ENCODE measurements at places on chromosomes 12 and 14.
A peak's percentile ranks its signal among the peaks of the same experiment; 100 is the strongest.

DNA sequence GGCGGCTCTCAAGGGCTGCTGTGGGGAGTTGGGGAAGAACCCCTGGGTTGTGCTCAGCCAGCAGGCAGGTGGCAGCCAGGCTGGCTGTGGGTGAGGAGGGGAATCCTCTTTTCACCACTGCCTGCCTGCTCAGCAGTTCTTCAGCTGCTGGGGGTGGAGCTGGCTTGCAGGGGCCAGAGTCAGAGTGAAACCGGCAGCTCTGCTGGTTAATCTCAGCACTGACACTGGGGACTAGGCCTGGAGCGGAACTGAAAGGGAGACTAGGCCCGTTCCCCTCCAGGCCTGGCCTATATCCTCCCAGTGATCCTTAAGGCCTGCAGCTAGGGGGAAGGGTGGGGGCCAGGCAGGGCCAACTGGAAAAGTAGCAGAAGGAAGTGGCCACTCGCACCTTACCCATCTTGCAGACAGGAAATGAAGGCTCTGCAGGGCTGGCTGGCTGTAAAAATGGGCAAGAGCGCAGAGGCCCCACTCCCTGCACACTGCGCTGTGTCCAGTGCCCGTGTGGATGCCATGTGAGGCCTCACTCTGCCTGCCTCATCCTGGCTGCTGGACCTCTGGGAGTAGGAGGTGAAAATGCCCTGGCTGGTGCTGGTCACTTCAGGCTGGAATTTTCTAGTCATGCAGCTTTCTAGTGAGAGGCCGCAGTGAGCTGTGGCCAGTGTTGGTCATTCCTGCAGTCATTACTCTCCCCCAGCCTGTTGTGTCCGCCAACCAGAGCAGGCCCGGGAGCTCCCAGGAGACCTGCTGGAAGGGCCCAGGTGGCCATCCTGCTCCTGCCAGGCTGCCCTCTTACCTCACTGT, 39.4 kb downstream of the SH2B3 start:
- DNase-seq, result peak; percentile 97

- DNase-seq, result peak; percentile 19
These were observed 52.5 kb upstream of the RIN3 start for GRCh38 chr14:92460916-92461579.

GRCh38 chr14:24052656-24053547, 1.1 kb downstream of the CARMIL3 start:
- peak; percentile 75 for DNase-seq

DNA sequence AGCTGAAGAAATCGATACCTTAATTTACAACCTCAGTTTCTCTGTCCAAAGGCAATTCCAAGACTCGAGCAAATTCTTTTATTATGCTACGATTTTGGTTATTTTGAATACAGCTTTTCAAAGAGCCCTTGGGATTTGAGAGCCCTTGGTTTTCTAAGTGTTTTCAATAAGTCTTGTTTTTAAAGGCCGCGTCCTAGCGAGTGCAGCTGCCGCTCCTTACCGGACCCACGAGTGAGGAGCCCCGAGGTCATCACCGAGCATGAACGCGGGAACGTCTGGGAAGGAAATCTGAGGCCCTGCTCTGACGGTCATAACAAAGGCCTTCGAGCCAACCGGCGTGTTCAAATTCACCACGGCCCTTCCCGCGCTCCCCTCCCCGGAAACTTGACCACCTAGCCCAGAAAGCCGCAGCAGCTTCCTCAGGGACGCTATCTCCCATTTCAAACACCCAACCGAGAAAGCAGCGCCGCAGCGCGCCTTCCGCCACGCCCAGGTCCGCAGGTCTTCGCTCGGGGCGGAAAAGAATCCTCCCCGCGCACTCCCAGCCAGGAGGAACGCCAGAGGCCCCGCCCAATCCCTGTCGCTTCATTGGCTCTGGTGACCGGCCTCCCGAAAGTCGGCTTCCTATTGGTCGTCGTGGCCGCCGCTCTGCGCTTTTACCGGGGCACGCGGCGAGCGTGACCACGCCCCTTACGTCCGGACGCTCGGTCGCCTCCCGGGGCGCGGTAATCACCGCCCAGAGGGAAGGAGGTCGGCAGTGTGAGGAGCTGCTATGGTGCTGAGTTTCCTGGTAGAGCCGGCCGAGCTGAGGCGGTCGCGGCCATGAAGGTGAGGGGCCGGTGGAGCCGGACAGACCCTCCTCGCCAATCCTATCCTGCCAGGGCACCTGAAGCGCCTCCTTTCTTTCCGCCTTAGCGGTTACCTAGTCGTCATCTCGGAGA, at the start of gene RNF34:
Gene RNF34 (plus strand): TSS at position 728 of the 941 bp plus-strand sequence. CDS start 95 bp downstream, at position 823.
- DNase-seq, result peak; percentile 99

GRCh38 chr14:24513009-24513408, 4.9 kb upstream of the CMA1 start:
- no peak for DNase-seq

Measured in activated naive CD4-positive, alpha-beta T cell treated with anti-CD3 and anti-CD28 coated beads for 36 hours (primary cell).